ENCODE measurements at places on chromosomes 2 and 18.
A peak's percentile ranks its signal among the peaks of the same experiment; 100 is the strongest.

GRCh38 chr2:6835467-6835866, 30.2 kb downstream of the CMPK2 start:
- DNase-seq = no peak

GRCh38 chr2:178450524-178450773, 526 bp downstream of the PRKRA start:
- no peak for DNase-seq

- no peak for DNase-seq
Observed at GRCh38 chr18:36843784-36844183, 14.9 kb downstream of the KIAA1328 start.

DNA sequence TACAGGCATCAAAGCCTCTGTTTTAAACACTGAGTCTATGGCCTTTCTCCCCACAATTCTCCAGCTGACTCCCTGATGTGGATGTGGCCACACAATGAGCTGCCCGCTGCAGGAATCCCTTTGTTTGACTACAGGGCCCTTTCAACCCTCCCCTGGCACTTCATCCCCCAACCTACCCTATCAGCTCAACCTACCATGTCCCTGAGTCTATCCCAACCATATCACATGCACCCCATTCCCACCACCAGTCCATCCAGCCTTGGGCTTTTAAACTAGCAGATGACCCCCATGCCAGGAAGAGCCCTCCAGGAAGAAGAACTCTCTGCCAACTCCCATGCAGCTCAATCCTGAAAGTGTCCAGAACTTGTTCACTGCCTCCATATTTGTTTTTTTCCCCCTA, 46.9 kb upstream of the TEX51 start:
- no peak for DNase-seq

GRCh38 chr2:42963452-42964068, 171.2 kb upstream of the HAAO start:
- DNase-seq = no peak

- no peak for DNase-seq
Observed at GRCh38 chr2:86570059-86570458, 6.8 kb upstream of the CHMP3 start.

DNA sequence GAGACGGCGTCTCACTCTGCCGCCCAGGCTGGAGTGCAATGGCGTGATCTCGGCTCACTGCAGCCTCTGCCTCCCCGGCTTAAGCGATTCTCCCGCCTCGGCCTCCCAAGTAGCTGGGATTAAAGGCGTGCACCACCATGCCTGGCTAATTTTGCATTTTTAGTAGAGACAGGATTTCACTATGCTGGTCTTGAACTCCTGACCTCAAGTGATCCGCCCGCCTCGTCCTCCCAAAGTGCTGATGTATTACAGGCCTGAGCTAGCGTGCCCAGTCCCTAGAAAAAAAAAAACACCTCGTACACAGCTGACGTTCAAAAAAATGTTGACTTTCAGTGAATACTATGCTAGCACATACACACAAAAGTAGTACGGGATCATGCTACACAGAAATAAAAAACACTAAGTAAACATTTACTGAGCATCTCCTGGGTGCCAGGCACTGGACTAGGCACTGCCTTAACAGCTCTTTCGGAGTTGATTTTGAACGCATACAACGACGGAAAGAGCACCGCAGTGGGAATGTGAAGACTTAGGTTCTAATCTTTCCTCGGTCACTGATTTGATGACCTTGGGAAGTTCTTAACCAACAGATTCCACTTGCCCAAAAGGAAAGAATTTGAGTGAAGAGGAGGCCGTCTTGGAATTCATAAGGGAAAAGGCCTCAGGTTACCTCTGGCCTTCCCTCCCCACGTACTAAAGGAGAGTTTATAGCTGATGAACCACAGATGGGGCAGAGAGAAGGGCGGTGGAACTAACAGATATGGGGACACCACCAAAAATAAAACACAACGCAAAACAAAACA, 1.1 kb downstream of the DNAJC27 start:
- DNase-seq = no peak

DNA sequence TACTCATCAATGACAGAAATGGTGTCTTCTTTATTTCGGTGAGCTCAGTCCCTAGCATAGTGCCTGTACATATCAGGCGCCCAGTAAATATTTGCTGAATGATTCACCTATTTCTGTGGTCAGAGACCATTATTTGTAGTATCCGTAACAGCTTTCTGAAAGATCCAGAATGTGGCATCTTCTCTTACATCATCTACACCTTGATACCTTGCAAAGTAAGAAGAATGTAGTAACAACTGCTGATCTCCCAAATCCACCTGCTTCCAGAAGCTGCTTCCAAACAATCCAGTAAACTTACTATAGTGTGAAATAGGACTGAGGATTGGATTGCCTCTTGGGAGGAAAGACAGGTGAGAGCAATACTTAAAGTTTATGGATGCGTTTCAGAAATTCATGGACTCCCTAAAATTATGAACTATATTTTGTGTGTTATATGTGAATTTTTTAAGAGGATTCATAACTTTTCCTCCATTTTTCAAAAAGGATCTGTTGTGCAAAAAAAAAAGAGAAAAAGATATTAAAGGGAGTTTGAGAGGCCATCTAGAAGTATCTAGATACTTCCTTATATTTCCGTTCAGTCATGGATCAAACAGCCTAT, 945 bp upstream of the ASXL2 start:
- DNase-seq = no peak

DNA sequence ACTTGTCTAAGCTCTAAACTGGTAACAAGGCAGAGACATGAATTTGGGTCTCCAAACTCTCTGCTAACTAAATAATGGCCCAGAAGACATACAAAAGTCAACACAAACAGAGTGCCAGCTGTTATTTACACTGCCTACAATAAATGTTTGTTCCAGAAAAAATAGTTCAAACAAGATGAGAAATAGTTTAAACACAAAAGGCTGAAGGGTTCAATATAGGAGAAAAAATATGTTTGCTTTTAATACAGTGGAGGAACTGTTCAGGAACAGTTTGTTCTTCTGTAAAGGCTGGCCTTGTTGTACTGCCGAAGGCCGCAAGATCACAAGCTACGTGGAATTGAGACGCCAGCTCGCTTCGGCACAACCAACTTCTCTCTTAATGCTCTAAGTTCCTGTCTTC, 74.6 kb downstream of the AFF3 start:
- DNase-seq = no peak

DNA sequence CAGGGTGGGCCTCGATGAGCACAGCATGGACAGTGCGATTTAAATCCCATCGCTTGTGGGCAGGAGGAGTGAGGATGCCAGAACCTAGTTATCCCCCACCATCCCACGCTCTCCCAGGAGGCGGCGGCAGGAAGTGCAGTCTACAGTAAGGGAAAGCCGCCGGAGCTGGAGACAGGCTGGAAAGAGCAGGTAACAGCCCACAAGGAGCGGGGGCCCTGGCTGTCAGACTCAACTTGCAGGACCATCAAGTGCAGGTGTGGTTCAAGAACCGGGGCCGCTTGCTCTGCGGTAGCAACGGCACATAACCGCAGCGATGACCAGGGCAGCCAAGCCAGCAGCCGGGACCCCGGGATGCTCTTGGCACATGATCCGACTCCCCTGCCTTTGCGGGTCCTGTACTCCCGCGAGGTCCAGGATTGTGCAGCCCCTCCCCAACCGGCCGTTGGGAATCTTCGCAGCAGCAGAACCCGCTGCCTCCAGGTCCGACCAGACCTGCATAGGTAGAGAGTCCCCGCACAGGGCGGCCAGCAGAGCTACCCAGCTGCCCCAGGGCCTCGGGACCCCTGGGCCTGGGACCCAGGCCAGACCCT, 82.1 kb downstream of the BIN1 start:
- peak; percentile 64 for DNase-seq

- DNase-seq = no peak
Observed at GRCh38 chr2:98050070-98050469, 36.9 kb upstream of the VWA3B start.

GRCh38 chr18:28086670-28087552, 90.0 kb downstream of the CDH2 start:
- peak; percentile 69 for DNase-seq

GRCh38 chr18:36692921-36693332, 135.9 kb downstream of the TPGS2 start:
- DNase-seq = no peak

DNA sequence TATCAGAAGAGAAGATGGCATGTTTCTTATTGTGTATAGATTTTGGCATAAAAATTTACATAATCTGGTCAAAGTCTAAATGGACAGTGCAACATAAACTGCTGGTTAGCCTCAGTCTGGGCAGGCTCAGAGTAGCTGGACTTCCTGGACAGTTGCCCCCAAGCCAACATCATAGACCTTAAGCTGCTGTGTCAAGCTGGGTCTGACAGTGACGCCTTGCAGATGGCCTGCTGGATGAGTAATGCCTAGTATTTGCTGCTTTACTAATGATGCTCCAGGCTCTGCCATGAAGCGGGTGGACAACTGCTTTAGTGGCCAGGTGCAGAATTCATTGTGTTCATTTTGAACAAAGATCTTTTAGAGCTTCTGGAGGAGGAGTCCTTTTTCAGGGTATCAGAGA, 603.7 kb upstream of the ZEB2 start:
- no peak for DNase-seq

DNA sequence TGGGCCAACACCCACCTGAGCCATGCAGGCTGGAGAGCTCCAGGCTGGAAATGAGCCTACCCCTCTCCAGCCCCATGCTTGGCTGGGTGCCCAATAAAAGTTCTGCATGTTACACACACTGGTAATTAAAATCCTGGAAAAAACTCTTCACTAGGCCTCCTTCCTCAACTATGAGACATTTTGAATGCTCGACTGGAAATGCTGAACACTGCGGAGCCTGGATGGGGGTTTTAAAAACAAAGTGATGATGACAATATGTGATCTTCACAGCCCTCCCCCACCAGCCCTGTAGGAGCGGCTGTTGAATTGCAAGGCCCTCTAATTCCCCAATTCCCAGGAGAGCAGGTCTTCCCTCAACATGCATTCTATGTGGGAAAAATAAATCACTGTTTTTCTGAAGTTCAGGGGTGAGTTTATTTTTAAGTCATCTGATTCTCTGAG, 179.2 kb downstream of the TTC32 start:
- peak; percentile 14 for DNase-seq

- no peak for DNase-seq
Observed at GRCh38 chr2:198440833-198441232, 636.4 kb downstream of the PLCL1 start.

- no peak for DNase-seq
Observed at GRCh38 chr18:76978616-76979015, 154.0 kb downstream of the MBP start.

DNA sequence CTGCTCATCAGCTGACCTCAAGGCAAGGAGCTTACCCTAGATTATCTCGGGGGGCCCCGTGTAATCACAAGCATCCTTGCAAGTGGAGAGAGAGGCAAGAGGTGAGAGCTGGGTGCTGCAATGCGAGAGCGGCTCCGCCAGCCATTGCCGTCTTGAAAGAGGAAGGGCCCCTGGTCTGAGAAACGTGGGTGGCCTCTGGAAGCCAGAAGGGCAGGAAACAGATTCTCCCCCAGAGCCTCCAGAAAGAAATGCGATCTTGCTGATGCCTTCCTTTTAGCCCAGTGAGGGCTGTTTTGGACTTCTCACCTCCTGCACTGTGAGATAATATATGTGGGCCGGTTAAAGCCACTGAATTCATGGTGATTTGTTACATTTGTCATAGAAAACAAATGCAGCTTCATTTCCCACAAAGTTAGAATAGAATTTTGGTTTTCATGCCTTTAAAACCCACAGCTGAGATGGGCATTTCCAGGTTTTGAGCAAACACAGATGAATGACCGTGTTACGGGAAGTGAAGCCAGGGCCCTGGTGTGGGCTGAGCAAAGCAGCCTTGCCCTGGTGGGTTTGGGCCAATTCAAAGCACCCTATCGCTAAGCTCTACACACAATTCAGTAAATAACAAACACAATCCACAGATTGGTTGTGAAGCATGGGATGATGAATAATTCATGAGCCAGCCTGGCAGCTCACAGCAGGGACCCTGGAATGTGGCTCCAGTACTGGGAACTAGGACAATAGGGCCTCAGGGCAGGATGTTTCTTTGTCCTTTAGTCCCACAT, 319.9 kb upstream of the HS6ST1 start:
- peak; percentile 81 for DNase-seq

- DNase-seq = no peak
Observed at GRCh38 chr18:27073404-27073830, 111.7 kb downstream of the CHST9 start.

GRCh38 chr2:72204156-72204785, 56.6 kb upstream of the CYP26B1 start:
- DNase-seq = no peak

- DNase-seq = peak; percentile 70
Observed at GRCh38 chr18:5073026-5073944, 123.8 kb downstream of the AKAIN1 start.

DNA sequence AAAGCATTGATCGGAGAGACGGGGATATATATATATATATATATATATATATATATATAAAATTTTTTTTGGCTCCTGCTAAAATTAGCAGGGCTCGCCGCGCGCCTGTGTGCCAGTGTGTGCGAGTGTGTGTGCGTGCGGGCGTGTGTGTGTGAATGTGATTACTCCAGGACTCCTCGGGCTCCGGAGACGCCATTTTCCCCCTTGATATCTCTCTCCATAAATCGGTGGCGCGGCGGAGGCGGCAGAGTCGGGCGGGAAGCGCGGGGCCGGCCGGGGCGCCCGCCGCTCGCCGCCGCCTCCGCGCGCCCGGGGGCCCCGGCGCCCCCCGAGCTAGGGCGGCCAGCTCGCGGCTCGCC, 795 bp upstream of the SETBP1 start:
- peak; percentile 57 for DNase-seq

GRCh38 chr18:76903386-76903785, 81.0 kb downstream of the ZNF236 start:
- DNase-seq = no peak

- no peak for DNase-seq
Observed at GRCh38 chr2:28438532-28439063, 45.9 kb downstream of the FOSL2 start.

GRCh38 chr18:25701821-25702220, 349.9 kb upstream of the ZNF521 start:
- no peak for DNase-seq

- no peak for DNase-seq
Observed at GRCh38 chr18:2855560-2856350, 8.9 kb downstream of the EMILIN2 start.

DNA sequence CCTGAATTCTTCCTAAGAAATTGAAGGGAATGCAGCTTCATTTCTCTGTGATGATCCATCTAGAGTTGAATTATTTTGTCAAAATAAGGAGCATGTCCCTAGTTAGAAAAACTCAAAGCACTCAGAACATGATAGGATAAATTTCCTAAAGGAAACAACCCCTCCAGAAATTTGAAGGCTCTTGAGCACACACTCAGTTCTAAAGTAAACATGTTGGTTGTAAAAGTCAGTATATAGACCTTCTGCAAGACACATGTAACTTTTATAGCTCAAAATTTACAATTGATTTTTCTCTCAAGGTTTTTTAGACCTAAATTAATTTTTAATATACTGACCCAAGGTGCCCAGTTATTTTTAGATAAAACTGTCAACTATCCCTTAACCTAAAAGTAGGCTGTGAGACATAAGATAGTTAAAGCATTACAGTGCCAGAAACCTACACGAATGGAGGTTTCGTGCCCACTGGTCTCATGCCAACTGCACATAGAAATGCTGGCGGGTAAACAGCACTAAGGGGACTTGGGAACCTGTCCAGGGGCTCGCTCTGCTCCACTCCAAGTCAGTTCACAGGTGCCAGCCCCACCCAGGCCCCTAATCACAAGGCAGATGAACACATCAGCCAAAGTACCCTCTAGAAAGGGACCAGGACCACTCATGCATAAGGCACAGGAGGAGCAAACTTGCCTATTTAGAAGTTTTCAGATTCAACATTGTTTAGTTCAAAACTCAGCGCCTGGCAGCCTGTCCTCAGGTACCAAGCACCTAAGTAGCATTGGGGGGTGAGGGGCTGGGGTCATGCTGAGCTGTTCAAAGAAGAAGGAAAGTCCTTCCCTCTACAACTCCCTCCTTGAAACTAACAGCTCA, 106.5 kb downstream of the SMC6 start:
- DNase-seq = no peak

- DNase-seq = no peak
Observed at GRCh38 chr2:66867063-66867441, 432.1 kb downstream of the MEIS1 start.

All from Ammon's horn (tissue), 1 donor.